ENCODE measurements at places on chromosomes 4 and X.

DNA sequence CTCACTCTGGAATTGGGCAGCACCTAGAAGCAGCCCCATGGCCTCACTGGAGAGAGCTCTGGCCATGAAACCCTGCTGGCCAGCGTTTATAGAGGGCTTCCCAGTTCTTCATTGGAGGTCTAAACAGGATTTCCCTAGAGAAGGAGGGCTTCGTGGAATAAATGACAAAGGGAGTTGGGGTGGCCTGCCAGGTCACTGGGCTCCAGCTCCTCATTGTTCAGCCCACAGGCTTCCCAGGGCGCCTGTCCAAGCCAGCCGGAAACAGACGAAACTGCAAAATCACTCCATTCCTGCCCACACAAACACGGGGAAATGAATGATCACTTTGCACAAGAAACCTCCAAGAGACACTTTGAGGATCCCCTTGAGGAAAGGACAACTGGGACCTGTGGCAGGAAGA lies 189.7 kb downstream of the TSPAN5 start:
- no peak for DNase-seq

- peak; percentile 51 for DNase-seq
Observed at GRCh38 chr4:110211007-110211769, 12.8 kb upstream of the ELOVL6 start.

DNA sequence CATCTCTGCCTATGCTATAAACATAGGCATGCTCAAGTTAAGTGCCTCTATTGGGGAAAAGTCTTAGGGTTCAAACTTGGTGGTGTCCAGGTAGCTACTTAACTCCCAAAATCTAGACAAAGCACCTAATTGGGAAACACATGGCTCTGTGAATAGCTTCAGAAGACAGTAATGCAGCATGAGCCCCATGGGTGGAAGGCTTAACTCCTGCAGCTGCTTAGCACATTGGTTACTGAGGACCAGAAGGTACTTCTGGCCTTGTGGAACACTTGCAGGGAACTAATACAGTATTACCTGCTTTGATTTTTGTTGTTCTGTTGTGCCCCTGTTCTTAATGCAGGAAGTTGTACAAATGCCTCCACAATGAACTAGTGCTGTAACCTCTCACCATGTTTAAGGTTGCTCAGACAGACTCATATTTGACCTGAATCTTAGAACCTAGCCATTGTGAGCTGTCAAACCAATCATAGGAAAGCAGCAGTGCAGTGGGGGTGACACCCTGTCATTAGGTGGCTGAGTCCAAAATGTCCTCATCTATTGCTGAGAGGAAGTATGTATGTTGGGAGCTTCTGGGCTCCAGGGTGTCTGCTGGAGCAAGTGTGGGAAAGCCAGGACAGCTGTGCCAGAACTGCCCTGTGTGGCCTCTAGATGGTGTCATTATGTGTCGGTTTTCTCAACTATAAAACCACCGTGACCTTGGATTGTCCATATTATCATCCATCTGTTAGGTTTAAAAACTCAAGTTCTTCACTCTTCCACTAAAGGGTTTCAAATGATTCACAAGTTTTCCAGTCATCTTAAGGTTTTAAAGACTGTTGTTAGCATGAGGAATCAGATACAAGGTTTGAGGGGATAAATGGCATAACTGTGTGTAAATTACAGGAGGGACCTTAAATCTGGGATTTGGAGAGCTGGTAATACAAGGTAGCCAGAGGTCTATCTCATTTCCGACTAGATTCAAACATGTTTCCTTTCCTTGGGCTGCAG lies 69.9 kb upstream of the WDR1 start:
- no peak for DNase-seq

- no peak for DNase-seq
Observed at GRCh38 chr4:15158406-15159091, 156.3 kb downstream of the CPEB2 start.

GRCh38 chr4:110348711-110349383 lies 127.1 kb upstream of the ENPEP start:
- DNase-seq: no peak

- no peak for DNase-seq
Observed at GRCh38 chr4:169418846-169419245, 148.1 kb upstream of the SH3RF1 start.

DNA sequence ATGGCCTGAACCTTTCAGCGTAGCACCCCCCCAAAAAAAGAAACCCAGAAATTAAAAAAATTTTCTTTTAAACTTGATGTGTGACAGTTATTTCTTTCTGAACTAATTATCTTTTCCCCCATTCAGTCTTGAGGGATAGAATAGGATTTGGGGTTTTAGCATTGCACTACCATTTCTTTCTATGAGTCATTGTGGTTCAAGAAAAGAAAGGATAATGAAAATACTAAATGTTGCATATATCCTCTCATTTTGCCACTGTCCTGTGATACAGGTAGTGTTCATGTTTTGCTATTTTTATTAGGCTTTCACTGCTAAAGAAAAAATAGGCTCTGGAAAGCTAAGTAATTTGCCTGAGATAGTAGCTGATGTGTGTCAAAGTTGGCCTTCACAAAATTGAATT lies 39.4 kb upstream of the DCK start:
- DNase-seq: no peak

- no peak for DNase-seq
Observed at GRCh38 chr4:81459228-81459627, 12.5 kb downstream of the RASGEF1B start.

DNA sequence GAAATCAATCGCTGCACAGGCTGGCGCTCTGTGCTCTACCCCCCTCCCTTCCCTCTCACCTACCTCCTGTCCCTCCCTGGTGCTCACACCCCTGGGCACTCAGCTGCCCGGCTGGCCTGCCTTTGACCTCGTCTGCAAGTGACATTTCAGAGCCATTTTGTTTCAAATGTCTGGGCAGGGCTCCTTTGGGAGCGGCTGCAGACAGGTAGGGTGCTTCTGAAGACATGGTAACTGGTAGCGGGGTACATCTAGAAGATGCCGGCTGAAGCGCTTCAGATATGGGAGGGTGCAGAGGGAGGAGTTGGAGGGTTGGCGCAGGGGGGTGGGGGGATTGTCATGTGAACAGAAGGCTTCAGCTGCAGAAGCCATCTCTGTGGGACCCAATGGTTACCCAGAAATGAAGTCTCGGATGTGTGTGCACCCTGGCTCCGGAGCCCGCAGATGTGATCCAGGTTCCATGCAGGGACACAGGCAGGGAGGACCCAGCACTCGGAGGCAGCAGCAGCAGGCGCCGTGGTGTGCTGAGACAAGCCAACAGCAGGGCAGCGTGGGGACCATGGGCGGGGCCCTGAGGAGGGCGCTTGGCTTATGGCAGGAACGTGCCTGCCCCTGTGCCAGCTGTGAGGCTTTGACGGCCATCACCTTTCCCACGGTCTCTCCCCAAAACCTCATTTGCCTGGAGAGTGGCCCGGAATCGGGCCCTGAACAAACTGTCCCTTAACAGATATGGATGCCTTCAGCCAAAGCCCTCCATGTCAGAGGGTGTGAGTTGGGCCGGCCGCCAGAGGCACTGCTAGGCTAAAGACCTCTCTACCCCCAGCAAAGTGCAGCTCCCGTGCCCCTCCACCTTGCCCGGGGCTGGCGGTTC lies 7.6 kb upstream of the DUSP9 start:
- DNase-seq: no peak

- no peak for DNase-seq
Observed at GRCh38 chr4:107900508-107900907, 30.8 kb upstream of the CYP2U1 start.

- no peak for DNase-seq
Observed at GRCh38 chr4:129455482-129455881, 359.5 kb downstream of the C4orf33 start.

GRCh38 chr4:65071564-65071963 lies 598.7 kb downstream of the EPHA5 start:
- DNase-seq: no peak

- no peak for DNase-seq
Observed at GRCh38 chr4:148366251-148366650, 76.0 kb downstream of the NR3C2 start.

Data from DND-41 (cell line).